NCI-H1105 treated with DMSO at 0.1 percent for 48 hours (cell line): ENCODE measurements at places on chromosomes 16 and 17.

DNA sequence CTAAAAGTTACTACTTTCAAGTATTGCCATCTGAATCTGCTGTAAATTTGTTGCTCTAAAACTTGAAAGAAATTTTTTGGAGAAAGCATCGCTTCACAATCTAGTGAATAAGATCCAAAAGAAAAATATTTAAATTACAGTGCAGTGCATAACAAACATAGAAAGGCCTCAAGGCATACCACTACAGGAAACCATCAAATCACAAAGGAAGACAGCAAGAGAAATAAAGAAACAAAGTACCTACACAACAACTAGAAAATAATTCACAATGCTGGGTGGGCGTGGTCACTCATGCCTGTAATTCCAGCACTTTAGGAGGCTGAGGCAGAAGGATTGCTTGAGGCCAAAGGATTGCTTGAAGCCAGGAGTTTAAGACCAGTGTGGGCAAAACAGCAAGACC is 104.9 kb downstream of the BRIP1 start:
- DNase-seq: no peak

DNA sequence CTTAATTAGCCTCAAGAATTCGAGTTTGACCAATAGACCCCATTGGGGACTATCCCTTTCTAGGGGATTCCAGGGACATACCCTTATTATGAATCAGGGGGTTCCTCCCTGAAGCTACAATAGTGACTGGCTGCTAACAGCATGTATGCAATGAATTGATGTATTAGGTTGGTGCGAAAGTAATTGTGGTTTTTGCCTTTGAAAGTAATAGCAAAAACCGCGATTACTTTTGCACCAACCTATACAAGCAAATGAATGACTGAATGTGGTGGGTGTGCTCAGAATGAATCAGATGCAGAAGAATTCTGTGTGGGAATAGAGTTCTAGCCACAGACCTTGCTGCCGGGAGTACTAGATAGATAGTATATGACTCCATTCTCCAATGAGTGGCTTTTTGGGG is 76.7 kb downstream of the HLF start:
- DNase-seq: no peak

DNA sequence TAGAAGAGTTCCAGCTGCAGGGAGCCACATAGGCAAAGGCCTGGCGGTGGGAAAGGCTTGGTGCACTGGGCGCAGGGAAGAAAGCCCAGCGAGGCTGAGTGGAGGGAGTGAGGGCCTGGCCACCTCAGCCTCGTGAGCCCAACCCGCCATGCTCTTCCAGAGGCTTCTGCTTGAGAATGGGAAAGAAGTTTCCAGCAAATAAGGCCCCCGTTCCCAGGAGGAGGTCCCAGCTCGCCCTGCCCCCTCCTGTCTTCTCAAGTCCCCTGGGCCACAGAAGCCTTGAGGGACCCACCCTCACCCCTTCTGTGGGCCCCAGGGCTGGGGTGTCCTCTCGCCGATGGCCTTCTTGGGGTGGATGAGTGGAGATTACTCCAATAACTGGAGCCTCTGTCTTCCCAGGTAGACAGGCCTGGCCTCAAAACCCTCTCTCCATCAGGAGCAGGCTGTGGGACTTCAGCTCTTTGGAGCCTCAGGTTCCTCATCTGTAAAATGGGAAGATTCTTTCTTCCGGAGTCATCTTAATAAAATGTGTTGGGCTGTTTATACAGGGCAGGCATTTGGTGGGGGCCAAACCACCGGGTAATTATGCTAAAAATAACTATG is 933 bp upstream of the SNN start:
- DNase-seq: no peak

GRCh38 chr17:78599419-78599818 is 22.2 kb upstream of the DNAH17 start:
- no peak for DNase-seq

DNA sequence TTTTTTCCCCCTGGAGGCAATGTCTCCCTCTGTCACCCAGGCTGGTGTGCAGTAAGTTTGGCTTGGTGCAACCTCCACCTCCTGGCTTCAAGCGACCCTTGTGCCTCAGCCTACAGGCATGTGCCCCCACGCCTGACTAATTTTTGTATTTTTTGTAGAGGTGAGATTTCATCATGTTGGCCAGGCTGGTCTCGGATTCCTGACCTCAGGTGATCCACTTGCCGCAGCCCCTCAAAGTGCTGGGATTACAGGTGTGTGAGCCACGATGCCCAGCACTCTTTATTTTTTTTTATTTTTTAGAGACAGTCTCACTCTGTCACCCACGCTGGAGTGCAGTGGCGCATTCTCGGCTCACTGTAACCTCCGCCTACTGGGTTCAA is 113.2 kb downstream of the ABCC6 start:
- DNase-seq: no peak
